Adrenal gland (tissue), 19 donors: ENCODE measurements at places on chromosomes 7 and 10.

DNA sequence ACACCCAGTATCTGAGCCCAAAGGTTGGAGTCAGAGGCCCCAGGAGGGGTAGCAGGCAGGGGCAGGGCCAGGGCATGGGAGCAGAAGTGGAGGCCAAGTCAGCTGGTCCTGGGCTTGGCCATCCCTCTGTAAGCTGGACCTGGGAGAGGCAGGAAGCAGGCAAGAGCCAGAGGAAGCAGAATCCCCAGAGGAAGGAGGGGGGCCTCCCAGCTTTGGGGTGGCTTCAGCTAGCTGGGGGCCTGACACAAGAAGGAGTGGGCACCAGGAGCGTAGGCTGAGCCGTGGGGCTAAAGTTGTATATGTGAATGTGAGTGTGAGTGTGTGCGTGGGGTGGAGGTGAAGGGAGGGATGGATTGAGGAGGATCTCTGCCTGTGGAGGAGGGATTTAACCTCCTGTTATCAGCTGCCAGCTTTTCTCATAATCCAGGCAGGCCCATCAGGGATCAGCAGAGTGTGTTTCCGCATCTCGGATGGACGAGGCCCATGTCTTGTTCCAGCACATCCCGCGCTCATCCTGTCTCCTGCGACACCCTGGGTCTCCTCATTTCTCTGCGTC, 54.0 kb downstream of the NEURL1 start:
- DNase-seq: no peak

GRCh38 chr7:138745189-138745588, 44.0 kb upstream of the SVOPL start:
- no peak for DNase-seq

DNA sequence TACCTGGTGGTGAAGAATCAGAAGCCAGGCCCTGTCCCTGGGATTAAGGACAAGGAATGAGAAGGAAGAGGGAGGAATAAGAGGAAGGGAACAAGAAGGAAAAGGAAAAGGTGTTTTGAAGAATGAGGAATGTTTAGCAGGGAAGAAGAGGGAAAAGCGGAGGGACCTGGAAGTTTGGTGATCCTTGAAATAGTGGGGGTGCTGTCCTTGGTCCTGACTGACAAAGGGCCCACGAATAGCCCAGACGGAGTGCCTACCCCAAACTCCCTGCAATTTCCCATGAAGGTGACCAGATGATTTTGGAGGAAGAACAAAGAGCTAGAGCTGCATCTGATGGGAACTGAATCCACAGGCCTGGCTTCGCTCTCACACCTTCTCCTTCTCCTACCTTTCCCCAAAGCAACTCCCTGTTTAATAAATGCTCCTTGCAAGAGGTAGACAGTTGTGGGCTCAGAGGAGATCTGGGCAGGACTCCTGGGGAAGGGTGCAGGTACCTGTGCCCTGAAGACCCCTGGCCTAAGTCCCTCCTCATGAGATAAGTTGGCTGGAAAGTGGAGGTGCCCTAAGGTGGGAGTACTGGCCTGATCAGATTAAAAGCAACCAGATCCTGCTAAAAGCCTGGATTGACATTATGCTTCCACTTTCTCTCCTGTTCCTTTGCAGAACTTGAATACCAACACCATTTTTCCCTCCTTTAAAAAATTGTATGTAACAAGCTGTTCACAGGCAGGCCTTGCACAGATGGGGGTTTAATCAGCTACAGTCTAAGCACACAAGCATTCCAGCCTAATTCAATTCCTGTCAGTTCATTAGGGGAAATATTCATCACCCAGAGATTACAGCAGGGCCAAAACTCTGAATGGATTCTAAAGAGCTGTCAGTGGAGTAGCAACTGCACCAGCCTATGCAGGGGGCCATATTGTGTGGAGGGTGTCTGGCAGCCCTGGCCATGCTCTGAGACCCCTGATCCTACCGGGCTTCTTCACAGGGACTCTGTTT, 19.4 kb downstream of the KAZALD1 start:
- peak; percentile 10 for DNase-seq

DNA sequence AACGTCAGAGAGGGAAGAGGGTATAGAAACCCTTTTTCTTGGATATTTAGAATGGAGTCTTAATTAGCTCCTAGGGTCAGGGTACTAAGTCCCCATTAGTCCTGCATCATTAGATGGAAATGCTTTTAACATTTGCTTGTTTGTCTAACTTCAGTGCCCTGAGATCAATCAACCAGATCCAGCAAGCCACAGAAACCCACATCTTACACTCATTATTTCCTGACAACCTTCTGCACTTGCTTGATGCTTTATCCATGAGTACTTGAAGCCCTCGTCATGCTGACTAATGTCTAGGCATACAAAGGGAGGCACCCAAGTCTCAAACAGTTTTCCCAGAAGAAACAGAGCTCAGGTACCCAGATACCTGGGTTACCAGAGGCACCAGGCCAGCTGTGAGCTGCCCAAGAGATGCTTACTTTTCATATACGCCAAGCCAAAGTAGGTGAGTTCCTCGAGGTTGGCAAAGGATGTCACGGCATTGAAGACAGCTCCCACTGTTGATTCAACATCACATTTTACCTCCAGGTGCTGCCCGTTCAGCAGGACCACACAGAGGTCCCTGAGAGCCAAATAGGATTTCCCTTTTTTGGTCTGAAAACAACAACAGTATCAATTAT, 42.7 kb downstream of the FRMPD2 start:
- DNase-seq: no peak

DNA sequence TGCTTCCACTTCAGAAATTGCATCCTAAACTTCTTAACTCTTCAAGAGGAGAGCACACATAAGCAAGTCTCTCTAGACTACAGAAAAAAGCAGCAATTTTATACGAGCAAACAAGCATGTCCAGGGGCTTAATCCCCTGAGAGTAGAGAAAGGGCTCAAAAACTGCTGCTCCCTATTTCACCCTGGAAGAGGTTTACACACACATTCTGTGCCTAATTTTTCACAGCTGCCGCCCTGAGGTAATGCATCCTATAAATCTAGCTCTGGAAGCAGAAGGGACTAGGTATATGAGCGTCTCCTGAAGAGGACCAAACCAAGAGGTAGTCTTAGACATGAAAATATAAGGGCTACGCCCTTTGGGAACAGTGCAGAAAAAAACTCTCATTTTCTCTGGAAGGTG, 73.1 kb downstream of the CRPPA start:
- DNase-seq: no peak

- DNase-seq: no peak
Measured at GRCh38 chr10:129761197-129761972, 202.7 kb downstream of the EBF3 start.

DNA sequence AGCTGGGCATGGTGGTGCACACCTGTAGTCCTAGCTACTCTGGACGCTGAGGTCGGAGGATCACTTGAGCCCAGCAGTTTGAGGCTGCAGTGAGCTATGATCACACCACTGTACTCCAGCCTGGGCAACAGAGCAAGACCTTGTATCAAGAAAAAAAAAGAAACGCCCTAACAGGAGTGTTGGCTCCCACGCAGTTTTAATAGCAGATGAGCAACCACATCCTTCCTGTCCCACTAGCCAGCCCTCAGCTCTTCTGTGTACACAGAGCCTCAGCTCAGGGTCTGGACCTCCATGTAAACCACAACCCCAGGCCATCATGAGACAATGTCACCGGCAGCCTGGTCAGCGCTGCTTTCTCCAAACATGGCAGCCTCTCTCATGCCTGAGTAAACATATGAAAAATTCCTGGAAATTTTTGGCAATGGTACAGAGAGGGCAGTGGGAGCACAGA, 108.2 kb downstream of the PIP4K2A start:
- DNase-seq: peak; percentile 45

DNA sequence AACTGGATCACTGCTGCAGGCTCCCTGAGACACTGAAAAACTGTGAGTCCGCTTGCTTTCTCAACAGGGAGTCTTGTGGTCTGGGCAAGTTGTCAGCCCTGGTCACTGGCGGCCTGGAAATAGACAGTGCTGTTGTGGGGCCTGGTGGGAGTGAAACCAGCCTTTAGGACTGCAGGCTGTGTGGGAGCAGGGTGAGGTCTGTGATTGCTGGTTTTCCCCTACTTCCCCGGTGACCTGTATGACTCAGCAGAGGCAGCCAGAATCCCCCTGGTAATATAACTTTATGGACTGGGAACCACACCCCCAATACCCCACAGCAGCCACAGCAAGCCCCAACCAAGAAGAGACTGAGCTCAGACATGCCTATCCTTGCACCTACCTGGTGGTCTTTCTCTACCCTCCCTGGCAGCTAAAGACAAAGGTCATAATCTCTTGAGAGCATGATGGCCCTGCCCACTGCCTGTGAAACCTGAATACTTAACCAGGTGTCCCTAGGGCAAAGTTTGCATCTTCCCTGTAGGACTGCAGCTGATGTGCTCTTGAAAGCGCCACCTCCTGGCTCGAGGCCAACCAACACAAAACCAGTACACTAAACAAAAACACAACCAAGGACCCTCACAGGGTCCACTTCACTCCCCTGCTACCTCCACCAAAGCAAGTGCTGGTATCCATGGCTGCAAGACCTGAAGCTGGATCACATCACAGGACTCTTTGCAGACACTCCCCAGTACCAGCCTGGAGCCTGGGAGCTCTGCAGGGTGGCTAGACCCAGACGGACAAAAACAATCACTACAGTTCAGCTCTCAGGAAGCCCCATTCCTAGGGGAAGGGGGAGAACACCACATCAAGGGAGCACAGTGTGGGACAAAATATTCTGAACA, 7.2 kb upstream of the ADAM22 start:
- DNase-seq: no peak

DNA sequence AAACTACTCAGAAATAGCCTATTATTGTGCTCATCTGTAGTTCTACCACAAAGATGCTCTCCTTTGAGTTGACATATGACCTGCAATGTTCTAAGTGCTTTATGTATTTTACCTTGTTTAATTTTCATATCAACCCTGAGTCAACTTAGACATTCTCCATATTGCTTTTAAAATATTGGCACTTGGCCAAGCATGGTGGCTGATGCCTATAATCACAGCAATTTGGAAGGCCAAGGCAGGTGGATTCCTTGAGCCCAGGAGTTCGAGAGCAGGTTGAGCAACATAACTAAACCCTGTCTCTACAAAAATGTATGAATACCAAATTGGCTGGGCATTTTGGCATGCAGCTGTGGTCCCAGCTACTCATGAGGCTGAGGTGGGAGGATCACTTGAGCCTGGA, 50.6 kb downstream of the PRKG1 start:
- no peak for DNase-seq

- no peak for DNase-seq
Measured at GRCh38 chr7:105212212-105212611, 176.5 kb downstream of the SRPK2 start.

DNA sequence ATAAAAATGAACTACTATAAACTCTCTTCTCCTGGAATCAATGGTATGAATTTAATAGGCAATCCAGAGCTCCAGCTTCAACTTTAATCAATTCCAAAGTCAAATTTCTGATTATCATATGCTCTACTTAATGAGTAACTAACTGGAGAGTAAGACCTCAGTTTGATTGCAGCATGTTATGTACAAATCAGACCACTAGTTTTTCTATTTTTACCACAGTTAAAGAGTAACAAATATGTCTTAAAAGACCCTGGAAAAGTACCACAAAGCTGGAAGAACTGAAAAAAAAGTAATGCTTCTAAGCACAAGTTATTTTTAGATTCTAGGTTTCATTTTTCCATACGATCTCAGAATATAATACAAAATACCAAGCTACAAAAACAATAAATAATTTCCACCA, 56.0 kb upstream of the TNKS2 start:
- DNase-seq: no peak

DNA sequence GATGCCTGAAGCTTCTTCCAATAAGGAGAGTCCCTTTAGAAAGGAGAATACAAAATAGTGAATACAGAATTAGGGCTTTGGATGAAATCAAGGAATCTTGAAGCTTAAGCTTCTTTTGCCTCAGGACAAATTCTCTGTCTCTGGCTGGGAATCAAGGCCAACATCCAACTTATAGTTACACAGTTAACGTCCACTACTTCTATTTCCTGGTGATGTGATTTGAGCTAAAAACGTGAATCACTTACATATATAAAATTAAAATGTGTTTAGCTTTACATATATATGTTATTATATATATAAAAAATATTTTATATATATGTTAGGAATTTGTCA, 11.4 kb upstream of the INPP5F start:
- DNase-seq: no peak

DNA sequence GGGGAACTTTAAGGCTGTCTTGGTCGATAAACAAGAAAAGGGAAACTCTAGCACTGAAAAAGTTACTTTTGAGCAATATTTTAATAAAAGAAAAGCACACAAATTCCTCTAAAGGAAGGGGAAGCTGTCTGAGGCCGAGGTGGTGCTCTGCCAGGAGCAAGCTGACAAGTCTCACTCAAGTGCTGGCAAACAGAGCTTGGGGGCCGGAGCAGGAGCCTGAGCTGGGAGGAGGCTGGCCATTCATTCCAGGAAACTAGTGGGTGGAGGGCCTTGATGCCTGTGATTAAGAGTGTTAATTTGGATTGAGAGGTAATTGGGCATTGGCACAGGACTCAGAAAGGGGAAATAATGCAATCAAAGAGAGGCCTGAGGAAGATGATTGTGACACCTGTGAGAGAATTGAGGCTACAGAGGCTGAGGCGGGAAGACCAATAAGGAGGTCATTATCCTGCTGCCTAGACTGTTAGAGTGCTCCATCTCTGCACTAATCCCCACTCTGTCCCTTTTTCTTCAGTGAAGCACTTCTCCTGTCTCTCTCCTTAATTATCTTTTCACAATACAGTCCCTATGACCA, 154.9 kb upstream of the COL1A2 start:
- DNase-seq: no peak

DNA sequence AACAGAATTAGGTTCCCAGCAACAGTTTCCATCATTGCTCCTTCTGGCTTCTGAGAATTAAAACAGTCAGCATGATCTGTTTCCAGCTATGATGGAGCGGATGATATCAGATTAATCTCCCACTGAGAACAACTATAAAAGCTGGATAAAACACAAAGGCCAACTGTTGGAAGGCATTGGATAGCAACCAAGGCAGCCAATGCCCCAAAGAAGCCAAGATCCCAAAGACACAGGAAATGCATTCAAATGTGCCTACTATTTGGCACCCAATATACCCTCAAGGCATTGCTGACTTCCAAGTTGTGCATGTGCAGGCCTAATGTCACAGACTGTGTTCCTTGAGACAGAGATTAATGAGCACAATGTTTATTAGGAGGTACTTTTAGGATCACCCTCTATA, 259.3 kb downstream of the ARHGAP12 start:
- no peak for DNase-seq

DNA sequence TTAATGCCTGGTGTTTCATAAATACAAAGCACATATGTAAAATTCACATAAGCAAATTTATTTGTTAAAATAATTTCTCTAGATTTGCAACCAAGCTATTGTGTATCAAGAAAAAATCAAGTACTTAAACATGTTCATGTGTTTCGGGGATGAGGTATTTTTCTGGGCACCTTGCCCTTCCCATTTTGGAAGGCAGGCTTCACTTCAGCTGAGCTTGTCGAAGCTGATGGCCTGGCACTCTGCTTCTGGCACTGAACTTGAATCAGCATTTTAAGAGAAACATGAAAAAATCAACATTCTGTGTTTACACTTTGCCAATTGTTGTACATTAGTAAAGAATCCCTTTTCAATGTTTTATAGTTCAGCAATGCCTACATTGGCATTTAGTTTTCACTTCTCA, 179.1 kb upstream of the STEAP4 start:
- no peak for DNase-seq
